ENCODE measurements at places on chromosomes 3 and 15.

- no peak for DNase-seq
Measured at GRCh38 chr3:74611206-74611605, 3.3 kb downstream of the CNTN3 start.

GRCh38 chr3:182389071-182389815, 404.1 kb upstream of the ATP11B start:
- no peak for DNase-seq

- DNase-seq: no peak
Measured at GRCh38 chr3:120349855-120350125, 636 bp upstream of the LRRC58 start.

DNA sequence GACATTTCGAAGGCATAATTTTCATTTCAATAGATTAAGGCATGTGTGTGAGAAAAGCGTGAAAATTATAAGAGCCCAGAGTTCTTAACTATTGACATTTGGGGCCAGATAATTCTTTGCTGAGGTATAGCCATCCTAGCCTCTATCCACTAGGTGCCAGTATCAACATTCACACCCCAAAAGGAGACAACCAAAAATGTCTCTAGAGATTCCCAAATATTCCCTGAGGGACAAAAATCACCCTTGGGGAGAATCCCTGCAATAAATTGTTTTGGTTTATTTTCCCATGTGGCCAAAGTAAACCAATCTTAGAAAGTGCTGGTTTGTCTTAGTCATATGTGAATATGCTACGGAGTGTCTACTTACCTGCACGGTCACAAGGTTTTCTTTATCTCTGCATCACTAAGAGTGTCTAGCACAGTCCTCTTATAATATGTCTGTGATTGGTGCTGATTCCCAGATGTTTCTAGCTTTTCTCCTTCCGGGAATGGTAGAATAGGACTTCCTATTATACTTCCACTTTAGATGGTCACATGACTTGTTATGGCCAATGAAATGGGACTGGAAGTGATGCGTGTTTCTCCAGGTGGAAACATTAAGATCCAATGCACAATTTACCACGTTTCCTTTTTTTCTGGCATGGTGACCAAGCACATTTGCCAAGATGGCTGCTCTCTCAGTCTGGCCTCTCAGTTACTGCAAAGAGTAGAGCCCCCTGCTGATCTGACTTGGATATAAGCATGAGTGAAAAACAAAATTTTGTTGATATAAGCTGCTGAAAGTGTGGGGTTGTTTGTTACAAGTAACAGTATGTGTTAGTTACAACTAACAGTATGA, 8.0 kb upstream of the KBTBD8 start:
- DNase-seq: no peak

DNA sequence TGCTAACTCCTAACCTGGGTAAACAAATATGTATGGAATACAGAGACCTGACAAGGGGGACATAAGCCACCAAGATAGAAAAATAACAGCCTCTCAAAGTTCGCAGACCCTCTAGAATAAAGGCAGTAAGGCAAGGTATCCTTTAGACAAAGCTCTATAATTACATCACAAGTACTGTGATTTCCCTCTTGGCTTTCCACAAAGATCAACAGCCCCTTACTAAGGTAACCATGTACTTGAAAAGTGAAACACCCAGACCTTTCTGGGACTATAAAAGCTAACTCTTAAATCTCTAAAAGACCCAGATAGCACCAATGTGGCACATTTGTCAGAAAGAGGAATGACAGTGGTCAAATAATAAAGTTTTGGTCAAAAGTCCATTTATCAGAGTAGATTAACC, 51.9 kb downstream of the TBL1XR1 start:
- no peak for DNase-seq

- no peak for DNase-seq
Measured at GRCh38 chr15:71485094-71485693, 325.2 kb upstream of the NR2E3 start.

DNA sequence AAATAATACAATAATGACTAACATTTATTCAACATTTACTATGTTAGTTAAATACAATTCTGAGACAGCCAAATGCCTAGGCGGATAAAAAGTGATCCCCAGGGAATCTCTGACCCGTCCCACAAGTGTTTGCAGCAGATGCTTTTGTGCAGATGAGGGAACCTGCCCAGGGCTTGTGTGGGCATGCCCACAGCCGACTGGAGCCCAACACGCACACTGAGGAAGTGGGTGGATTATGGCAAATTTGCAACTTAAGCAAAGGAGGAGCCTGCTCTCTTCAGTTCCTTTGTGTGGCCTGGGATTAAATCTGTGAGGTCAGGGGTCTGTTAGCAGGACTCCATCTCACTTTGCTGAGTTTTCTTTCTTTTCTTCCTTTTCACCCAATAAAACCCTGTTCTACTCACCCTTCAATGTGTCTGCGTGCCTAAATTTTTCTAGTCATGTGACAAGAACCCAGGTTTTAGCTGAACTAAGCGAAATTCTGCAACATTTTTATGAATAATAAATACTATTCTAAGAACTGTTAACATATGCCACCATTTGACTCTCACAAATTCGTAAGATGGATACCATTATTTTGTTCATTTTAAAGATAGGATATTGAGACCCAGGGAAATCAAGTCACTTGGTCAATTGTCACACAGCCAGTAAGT, 13.9 kb upstream of the RTP1 start:
- DNase-seq: no peak

DNA sequence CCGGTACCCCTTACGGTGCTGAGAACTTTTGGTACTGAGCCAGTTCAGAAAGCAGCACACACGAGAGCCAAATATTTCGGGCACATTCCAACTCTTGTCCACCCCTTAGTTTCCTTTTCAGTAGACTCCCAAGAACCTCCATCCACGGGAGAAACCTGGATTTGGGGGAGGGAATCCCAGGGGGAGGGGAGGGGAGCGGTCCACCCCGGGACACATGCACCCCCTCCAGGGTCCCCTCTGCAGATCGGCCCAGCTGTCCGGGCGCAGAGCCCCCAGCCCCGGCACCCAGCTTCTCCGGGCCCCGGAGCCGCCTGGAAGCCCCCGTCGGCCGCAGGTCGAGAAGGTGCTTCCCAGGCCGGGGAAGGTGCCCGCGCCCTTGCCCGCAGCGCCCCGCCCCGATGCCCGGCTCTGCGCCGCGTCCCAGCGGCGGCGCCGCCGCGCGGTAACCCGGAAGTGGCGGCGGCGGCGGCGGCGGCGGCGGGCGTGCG, 455 bp upstream of the ABHD17C start:
- no peak for DNase-seq

DNA sequence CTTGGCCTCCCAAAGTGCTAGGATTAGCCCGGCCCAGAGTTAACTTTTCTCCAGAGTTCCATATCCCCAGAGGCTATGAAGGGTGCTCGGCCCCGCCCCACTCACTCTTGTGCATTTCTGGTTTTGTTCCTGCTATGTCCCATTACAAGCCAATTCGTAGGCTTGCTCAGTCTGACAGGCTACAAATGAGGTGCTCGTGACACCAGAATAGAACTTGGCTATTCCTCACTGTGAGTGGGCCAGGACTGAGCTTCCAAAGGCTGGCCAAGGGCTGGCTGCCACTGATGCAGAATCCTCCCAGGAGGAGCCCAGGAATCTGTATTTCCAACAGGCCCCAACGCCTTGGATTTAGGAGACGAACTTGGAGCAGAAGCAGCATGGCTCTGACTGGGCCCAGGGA, 282.7 kb upstream of the C2CD4B start:
- no peak for DNase-seq

GRCh38 chr3:40843208-40843624, 318.5 kb downstream of the ZNF621 start:
- no peak for DNase-seq

- no peak for DNase-seq
Measured at GRCh38 chr3:9244495-9245183, 4.8 kb downstream of the SRGAP3 start.

DNA sequence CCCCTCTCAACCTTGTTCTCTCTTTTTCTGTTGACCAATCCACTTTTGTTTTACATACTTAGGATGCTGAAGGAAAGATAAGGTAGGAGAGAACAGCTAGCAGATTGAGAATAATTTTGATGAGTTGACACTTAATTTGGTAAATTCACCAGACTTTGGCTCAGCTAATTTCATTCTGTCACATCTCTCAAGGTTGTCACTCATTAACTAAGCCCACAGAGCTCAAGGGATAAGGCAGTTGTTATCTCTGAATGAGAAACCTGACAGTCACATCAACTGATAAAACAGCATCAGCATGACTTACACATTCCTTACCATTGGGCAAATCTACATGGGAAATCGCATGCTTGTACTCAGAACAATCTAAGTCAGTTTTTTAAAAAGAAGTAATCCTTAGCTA, 591.4 kb downstream of the NLGN1 start:
- DNase-seq: no peak

DNA sequence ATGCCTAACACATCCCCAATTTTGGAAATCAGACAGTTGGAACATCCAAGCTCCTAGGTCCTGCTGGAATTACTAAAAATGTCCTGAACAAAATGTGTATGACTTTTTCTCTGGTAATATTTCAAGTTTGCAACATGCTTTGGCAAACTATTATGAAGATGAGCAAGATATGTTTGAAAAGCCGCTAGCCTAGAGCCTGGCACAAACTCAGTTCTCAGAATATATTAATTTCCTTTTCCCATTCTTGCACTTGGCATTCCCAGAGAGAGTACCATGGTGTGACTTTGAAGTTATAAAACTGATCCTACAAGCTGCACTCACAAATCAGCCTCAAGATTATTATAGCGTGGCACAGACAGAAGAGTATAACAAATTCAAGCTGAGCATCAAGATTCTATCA, 1031.1 kb downstream of the NTRK3 start:
- no peak for DNase-seq

DNA sequence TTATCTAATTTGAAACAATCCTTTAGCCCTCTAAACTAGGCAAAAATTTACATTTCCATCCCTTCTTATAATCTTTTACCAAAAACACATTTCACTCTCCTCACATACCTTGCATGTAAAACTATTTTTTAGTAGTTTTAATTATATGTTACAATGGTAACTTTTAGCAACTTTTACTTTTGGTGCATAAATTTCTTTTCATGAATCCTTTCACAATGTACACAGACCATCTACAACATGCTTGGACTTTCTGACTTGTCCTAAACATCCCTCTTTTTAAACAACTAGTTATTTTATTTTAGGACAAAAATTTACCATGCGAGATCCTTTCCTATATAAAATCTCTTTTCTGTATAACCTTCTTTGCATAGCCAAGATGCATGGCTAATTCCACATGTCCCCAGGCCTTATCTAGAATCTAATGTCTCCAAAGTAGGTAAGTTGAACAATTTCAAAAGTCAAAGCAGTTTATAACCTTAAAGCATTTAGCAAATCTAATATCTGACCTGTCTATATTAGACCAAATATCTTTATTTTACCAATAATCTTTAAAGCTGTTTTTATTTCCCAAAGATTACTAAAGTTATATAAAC, 14.4 kb upstream of the ALDH1L1 start:
- DNase-seq: no peak
